ENCODE measurements at places on chromosomes 16 and 17.
A peak's percentile ranks its signal among the peaks of the same experiment; 100 is the strongest.

GRCh38 chr17:30554839-30555751 lies 77.9 kb downstream of the GOSR1 start:
- DNase-seq, result peak; percentile 74

DNA sequence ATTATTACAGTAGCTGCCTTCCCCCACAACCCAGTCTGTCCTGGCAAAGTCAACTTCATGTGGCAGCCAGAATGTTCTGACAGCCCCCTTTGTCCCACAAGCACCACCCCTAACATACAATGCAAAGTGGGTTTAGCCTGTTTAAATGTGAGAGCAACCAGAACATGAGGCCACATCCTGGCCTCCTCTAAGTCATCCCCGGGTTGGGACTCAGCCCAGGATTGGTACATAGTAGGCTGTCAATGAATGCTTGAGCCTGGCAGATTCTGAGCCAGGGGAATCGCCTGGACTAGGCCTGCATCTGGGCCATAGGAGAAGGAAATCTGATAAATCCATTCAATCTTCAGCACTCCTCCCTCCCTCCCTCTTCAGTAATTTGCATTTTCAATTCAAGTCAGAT lies 4.3 kb upstream of the ITGA3 start:
- DNase-seq, result no peak

- DNase-seq, result no peak
Measured at GRCh38 chr16:83953796-83954576, 946 bp downstream of the OSGIN1 start.

- DNase-seq, result no peak
Measured at GRCh38 chr17:21160401-21160800, 33.6 kb downstream of the DHRS7B start.

- DNase-seq, result no peak
Measured at GRCh38 chr17:9279893-9280292, 258.6 kb downstream of the NTN1 start.

- peak; percentile 96 for DNase-seq
Measured at GRCh38 chr17:76397687-76398522, 13.5 kb downstream of the SPHK1 start.

GRCh38 chr17:40469805-40470675 lies 26.8 kb downstream of the IGFBP4 start:
- DNase-seq, result no peak

GRCh38 chr17:59712862-59713261 lies 5.4 kb downstream of the VMP1 start:
- no peak for DNase-seq

GRCh38 chr17:51079049-51079448 lies 41.6 kb downstream of the SPAG9 start:
- no peak for DNase-seq

- DNase-seq, result no peak
Measured at GRCh38 chr16:17026600-17027242, 444.0 kb downstream of the XYLT1 start.

DNA sequence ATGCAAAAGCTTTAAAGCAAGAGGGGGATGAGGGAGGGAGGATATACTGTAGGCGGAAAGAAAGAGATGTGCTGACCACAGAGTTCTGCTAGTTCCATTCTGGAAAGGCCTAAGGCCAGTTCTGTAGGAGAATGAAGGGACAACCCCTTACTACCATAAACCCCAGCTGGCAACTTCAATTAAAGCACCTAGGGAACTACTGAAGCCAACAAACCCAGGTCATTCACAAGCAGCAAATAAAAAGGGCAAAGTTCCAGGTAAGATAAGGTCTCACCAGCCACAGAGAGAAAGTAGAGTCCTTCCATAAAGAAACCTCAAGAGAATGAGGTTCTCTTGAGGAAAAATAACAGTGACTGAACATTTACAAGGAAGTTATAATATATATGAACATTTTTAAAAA lies 12.8 kb downstream of the TERF2 start:
- DNase-seq, result no peak

DNA sequence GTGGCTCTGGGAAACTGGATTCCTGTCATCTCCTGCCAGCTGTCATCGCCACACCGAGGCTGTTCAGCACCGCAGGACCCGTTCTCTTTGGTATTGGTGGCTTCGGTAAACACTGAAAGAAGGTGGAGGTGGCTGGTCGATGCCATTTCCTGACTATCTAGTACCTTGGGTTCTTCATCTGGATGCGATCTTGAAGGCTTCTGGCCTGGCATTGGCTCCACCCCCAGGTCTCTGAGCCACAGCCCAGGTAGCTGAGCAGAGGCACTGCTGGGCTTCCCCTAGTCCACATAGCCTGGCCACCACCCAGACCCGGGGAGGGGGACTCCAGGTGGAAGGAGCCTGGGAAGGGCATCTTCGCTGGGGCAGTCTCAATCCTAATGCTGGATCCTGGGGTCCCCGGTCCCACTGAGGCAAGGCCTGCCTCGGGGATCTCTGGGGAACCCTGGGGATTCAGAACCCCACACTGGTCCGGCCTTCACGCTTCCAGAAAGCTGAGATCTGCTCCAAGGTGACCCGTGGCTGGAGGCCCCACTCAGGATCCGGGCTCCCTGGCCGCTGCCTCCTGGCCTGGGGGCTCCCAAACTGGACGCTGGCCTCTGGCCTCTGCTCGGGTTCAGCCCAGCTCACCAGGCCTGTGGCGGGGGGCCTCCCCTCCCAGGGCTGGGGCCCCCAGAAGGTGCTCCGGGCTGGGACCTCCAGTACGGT lies 1.8 kb downstream of the C16orf54 start:
- DNase-seq, result no peak

GRCh38 chr17:57674894-57675293 lies 70.2 kb downstream of the CCDC182 start:
- DNase-seq, result no peak

DNA sequence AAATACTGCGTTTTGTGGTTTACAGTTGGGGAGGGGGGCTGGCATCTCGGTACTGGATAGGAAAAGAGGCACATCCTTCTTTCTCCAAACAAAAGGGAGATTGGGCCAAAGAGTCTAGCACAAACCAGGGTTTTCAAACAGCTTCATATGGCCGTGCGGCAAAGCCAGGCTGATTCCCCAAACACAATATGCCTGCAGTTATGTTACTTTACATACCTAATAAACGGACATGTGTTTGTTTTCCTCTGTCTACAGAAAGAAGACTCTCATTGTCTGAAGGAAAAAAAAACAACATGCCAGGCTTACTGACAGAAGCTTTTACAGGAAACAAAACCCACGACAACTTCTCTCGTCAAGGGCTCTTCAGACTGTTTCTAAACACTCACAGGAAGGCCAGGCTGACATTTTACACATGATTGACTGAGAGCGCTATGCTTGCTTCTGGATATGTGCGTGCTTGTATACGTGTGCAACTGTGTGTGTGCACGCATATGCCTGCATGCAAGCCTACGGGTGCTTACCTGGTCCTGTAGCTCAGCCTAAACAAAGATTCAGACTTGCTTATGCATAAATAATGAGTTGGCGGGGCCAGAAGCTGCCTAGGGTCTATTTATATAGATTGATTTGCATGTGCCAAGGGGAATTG lies 461.0 kb upstream of the C16orf82 start:
- DNase-seq, result no peak

DNA sequence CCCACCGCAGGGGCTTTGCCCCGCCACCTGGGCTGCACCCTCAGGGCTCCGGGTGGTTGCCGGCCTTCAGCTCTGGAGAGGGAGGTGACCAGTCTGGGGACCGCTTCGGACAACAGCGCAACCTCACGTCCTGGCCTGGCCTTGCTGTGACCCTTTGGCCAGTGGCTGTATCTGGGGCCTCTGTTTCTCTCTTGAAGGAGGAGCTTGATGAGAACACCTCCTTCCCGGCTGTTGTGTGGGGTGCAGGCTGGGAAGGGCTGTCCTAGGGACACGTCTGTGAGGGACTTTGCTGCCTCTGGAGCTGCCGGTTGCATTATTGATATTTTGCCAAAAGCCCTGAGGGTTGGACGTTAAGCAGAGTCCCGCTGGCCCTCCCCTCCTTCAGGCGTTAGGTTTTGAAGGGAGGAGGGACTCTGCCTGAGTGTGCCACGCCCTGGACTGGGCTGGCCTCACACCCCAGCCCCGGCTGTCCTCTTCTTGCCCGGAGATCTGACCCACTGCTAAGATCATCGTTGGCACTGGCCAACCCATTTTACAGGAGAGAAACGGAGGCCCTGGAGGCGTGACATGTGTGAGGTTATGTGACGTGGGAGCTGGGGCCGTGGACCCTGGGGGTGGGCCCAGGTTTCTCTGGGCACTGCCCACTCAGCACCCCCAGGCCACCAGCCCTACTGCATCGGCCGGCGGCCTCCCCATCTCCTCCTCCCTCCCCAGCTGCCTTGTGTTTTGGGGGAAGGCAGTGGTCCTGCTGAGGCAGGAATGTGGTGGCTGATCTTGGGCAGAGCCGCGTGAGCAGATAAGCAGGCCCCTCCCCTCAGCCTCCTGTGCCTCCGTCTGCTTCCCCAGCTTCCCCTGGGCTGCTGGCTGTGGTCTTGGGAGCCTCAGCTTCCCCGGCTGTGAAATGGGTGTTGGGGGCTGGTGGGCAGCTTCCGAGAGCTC lies 8.5 kb downstream of the ZFPM1 start:
- DNase-seq, result peak; percentile 65

DNA sequence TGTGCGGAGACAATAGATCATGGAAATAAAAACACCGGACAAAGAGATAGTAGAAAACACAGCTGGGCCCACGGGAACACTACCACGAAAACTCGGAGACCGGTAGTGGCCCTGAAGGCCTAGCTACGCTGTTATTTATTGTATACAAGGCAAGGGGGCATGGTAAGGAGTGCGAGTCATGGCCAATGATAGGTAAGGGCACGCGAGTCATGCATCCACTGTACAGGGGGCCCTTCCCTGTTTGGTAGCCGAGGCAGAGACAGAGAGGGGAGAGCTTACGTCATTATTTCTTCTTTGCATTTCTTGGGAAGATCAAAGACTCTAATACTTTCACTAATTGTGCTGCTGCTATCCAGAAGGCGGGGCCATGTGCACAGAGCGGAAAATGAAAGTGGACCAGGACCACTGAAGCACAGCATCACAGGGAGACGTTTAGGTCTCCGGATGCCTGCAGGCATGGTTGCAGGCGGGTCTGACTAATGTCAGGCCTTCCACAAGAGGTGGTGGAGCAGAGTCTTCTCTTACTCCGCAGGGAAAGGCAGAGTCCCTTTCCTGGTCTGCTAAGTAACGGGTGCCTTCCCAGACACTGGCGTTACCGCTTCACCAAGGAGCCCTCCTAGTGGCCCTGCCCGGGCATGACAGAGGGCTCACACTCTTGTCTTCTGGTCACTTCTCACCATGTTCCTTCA lies 74.4 kb upstream of the ARL4D start:
- DNase-seq, result peak; percentile 46

DNA sequence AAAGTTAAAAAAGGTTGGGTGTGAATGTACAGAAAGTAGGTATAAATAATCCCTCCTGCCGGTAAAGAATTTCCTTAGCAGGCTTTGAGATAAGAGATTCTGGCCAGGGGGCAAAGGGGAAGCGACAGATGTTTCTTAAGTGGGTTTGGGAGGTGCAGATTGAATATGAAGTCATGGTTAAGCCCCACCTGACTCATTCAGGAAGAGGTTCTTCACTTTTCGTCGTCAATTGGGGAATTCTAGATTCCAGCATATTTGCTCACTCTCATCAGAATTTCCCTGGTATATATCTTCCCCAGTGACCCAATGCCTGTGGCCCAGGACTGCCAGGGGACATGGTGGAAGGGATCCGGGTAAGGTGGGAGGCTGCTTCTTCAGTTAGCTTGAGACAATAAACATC lies 127.8 kb downstream of the CPPED1 start:
- no peak for DNase-seq

- DNase-seq, result no peak
Measured at GRCh38 chr17:64170286-64170685, 40.3 kb upstream of the ERN1 start.

- DNase-seq, result no peak
Measured at GRCh38 chr17:50920041-50920410, 53.9 kb upstream of the TOB1 start.

DNA sequence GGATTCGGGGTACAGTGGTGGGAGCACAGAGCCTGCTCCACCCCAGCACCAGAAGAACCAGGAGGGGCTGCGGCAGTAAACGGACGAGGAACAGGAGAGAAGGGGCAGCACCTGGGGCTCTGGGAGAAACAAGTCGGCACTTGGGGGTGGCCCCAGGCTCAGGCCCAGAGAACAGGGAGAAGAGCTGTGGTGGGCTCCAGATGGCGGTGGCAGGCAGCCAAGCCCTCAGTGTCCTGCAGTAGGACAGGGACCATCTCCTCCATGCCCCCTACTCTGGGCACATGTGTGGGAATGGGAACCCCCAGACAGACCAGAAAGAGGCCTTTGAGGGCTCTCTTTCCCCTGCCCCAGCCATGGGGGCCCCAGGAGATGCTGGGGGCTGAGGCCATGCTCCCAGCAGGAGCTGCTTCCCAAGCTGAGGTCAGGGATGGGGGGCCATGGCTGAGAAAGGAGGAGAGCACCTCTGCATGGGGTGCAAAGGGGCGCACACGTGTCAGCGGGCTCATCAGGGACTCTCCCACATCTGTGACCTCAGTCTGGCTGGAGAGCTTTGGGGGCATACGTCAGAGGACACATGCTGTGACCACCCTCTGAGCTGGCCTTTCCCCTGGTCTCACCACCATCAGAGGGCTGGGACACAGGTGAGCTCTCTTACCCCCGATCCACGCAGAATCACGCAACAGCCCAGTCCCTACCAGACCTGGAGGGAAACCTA lies 6.8 kb downstream of the USH1G start:
- DNase-seq, result no peak

DNA sequence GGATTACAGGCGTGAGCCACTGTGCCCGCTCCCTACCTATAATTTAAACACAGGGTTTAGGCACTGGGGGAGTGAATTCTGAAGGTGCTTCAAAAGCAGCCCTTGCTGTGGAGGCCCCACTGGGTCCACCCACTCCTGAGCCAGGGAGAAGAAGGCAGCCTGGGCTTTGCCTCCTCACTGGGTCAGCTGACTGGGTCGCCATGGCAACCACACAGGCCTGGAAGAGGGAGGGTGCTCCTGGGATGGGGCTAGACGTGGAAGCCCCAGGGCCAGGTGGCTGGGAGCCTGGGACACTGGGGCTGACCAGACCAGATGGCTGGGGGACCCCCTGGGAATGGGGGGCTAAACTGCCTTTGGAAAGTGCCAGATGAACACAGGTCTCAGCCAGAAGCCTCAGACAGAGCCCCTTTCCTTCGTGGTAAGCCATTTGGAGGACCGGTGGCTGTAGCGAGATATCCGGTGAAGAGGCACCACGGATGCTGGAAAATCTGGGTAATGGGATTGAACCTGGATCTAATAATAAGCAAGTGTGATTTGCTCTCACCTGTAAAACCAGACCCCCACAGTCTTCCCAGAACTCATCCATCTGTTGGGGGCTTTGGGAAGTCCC lies 32.9 kb downstream of the TRARG1 start:
- peak; percentile 69 for DNase-seq

DNA sequence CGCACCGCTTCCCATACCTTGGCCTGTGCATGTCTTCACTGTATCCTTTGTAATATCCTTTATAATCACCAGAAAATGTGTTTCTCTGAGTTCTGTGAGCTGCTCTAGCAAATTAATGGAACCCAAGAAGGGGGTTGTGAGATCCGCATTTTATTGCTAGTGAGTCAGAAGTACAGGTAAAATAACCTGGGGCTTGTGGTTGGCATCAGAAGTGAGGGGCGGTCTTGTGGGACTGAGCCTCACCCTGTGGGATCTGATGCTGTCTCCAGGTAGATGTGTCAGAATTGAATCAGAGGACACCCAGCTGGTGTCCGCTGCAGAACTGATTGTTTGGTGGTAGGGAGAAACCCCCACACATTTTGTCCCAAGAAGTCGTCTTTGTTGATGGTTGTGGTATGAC lies 382.4 kb downstream of the SNX29 start:
- DNase-seq, result no peak

GRCh38 chr16:83936581-83937165 lies 16.4 kb upstream of the OSGIN1 start:
- DNase-seq, result no peak

Data from WTC11 (cell line).